ENCODE measurements at places on chromosomes 7 and 10.
A peak's percentile ranks its signal among the peaks of the same experiment; 100 is the strongest.

DNA sequence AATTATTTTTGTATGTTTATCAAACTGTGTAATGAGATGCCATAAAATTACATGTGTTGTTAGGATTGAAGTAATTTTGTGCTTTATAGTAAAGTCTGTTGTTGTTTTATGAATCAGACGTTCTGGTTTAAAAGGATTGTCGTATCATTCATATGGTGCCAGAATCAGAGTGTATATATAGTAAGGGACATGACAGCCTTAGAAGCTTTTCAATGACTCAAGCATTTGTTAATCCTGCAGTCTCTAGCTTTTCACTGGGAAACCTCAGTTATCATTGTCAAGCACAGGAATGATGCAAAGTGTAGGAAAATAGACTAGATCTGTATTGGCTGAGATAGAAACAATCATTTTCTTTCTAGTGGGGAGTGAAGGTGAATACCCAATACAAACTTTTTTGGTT is 57.5 kb downstream of the TRRAP start:
- no peak for DNase-seq

DNA sequence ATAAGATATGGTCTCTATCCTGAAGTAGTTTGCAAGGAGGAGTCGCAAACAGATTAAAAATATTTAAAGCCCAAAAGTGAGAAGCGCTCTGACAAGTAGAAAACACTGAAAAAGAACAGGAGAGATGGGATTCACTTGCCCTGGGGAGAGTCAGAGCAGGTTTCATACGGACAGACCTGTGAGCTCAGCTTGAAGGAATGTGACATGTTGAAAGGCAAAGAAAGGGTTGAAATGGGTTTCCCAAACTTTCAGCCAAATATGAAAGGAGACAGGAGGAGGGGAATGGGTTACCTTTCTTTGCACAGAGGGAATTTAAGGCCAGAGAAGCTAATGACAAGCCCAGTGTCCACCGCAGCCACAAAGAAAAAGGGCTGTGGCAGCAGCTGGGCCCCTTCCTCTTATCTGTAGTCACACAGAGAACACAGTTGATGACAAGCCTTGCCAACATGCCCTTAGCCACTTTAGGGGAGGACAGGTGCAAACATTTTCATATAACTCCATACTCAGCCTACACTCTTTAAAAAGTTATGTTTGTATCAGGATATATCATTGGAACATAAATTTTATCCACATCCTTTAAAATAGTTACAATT is 14.9 kb downstream of the HOXA1 start:
- DNase-seq: no peak

DNA sequence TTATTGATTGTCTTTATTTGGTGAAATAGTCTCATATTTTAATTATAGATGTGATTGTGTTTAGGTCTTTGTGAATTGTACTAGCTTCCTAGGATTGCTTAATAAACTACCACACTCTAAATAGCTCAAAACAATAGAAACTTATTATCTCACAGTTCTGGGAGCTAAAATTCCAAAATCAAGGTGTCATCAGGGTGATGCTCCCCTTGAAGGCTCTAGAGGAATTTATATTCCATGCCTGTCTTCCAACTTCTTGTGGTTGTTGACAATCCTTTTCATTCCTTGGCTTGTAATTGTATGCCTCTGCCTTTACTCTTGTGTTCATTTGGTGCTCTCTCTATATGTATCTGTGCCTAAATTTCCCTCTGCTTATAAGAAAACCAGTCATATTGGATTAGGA is 155.3 kb upstream of the AKR1E2 start:
- DNase-seq: no peak

- no peak for DNase-seq
Observed at GRCh38 chr10:66564287-66564686, 361.5 kb upstream of the LRRTM3 start.

- no peak for DNase-seq
Observed at GRCh38 chr10:60566096-60566495, 176.4 kb upstream of the ANK3 start.

GRCh38 chr10:13206546-13207443 is 27.4 kb downstream of the UCMA start:
- DNase-seq: peak; percentile 22

DNA sequence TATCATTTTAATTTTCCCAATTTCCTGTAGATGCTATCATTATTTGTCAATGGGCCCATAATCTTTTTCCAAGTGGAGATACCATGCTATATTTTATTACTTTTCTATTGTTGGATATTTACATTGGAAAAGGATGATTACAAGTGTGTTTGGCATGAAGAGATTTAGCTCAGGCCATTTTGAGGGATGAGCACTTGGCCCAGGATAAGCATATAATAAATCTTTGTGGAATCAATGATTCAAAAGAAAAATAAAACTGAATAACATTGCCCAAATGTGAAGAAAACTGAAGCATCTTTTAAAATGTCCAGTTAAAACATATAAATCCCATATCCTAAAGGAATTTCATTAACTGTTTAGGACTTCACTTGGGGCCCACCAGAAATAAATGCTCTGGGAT is 260.9 kb upstream of the BMPER start:
- no peak for DNase-seq

DNA sequence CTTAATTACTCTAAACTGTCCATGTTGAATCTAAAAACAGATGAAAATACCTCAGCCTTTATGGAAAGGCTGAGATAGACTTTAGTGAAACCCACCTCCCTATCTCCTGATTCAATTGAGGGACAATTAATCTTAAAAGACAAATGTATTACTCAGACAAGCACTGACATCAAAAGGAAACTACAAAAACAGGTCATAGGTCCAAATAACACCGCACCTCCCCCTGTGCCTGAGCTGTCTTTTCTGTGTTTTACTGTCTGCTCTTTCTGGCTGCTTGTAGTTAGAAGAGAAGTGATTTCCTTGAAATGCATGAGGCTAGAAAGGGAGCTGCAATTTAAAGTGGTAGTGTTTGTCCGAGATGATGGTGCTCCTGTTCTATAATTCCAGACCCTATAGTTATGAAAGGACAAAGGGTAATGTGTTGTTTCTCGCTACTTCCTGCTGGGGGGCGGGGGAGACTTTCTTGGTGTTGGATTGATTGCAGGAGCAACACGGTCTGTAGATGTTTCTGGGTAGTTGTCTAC is 16.0 kb downstream of the AKR1C8 start:
- DNase-seq: no peak

GRCh38 chr7:106257752-106258151 is 27.0 kb downstream of the NAMPT start:
- no peak for DNase-seq

DNA sequence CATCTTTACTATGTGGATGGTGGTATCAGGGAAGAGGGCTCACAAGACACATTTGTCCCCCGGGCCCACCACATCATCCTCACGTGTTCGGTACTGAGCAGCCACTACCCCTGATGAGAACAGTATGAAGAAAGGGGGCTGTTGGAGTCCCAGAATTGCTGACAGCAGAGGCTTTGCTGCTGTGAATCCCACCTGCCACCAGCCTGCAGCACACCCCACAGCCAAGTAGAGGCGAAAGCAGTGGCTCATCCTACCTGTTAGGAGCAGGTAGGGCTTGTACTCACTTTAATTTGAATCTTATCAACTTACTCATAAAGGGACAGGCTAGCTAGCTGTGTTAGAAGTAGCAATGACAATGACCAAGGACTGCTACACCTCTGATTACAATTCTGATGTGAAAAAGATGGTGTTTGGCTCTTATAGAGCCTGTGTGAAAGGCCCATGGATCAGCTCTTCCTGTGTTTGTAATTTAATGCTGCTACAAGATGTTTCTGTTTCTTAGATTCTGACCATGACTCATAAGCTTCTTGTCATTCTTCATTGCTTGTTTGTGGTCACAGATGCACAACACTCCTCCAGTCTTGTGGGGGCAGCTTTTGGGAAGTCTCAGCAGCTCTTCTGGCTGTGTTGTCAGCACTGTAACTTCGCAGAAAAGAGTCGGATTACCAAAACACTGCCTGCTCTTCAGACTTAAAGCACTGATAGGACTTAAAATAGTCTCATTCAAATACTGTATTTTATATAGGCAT is 9.1 kb upstream of the CSGALNACT2 start:
- peak; percentile 21 for DNase-seq

DNA sequence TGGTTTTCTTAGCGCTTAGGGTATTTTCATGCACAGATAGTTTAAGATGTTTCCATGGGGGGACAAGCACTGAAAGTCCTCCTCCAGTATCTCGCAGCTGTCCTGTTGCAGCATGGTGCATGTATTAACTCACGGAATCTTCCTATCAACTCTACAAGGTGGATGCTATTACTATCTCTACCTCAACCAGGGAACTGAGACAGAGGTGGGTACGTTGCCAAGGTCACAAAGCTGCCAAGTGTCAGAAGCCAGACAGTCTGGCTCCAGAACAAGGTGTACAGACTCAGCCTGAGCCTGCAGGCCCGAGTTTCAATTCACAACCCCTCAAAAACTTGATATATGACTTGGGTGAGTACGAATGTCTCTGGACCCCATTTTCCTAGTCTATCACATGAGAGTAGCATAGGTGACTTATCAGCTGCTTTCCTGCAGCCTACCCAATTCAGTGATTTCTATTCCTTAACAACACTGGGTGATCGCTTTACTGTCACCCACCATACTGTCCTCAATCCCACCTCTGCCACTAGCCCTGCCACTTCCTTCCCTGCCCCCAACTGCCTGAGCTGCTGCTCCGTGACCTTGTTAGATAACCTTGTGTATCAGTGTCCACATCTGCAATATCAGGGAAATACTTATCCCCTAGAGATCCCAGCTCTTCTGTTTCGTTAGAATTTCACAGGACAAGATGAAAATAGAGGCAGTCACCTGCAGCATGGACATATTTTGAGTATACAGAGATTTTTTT is 92.1 kb downstream of the ABCC2 start:
- DNase-seq: no peak

GRCh38 chr7:11450281-11450680 is 381.7 kb downstream of the THSD7A start:
- DNase-seq: no peak

DNA sequence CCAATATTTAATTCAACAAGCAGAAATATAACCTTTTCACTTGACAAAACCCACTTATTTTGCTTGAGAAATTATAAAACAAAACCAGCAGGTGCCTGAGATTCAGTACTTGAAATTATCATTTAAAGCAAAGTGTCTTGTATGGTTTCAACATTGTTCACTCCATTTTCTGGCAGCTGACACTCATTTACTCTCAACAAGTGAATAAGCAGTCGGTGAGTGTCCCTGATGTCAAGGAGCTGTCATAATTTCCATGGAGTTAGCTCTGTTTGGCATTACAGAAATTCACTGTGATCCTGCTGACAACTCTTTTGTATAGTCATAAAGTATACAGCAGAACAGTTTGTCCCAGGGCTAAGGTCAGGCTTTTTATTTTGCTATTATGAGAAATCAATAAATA is 490.0 kb downstream of the CNTNAP2 start:
- no peak for DNase-seq

GRCh38 chr10:78415111-78415510 is 381.4 kb downstream of the RPS24 start:
- DNase-seq: no peak

Data from CD4-positive, alpha-beta T cell (primary cell).